ENCODE measurements at places on chromosomes 7 and 10.

DNA sequence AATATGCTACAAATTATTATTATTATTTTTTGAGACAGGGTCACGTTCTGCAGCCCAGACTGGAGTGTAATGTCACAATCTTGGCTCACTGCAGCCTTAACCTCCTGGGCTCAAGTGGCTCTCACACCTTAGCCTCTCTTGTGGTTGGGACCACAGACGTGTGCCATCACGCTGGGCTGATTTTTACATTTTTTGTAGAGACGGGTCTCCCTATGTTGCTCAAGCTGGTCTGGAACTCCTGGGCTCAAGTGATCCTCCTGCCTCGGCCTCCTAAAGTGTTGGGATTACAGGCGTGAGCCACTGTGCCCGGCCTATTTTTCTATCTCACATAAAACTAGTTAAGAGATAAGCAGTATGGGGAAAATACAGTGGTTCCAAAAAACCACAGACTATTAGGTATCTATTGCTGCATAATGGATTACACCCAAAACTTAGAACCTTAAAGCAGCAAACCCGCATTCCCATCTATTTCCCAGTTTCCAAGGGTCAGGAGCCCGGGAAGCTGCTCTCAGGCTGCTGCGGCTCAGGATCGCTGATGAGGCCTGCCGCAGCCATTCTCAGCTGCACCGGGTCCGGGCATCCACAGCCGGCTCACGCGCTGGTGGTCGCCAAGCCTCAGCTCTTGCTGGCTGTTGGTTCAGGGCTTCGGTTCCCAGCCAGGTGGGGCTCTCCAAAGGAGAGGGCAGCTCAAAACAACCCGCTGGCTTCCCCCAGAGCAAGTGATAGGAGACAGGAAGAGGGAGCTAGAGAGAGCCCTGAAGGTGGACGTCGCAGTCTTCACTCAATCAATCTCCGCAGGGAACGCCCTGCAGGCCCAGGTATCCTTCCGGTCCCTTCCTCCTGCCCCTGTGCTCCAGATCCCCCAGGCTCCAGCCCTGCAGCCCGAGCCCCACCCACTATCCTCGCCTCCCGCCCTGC lies 128.2 kb downstream of the UBE2H start:
- DNase-seq, result no peak

DNA sequence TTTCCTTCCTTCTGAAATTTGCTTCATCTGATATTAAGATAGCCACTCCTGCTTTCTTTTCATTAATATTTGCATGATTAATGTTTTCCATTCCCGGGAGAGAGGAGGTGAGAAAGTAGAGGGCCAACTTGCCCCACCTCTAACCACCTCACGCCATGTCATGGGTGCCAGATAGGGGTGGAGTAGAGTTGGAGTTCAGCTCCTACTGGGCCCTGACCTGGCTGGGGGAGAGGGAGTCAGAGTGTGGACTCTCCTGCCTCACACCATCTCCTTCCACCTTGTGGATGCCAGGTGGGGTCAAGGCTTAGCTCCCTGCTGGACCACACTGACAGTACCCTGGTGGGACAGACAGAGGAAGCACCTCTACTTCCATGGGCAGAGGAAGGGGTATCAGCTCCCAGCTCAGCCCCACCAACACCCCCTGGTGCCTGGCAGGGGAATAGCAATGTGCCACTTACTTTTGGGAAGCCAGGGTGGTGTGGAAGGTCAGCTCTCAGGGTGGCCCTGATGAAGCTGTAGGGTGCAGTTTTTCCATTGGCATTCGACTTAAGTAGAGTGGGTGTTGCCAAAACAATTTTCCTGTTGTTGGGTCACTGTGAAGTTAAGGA lies 28.0 kb downstream of the CHST12 start:
- DNase-seq, result no peak

GRCh38 chr10:73601486-73601921 lies 10.4 kb upstream of the USP54 start:
- DNase-seq, result no peak

- DNase-seq, result no peak
These were observed 297.3 kb upstream of the PRKCQ start for GRCh38 chr10:6877336-6877721.

- DNase-seq, result no peak
These were observed 137.8 kb upstream of the FAM20C start for GRCh38 chr7:54615-55014.

- no peak for DNase-seq
These were observed 98.7 kb upstream of the ADO start for GRCh38 chr10:62705789-62706188.

DNA sequence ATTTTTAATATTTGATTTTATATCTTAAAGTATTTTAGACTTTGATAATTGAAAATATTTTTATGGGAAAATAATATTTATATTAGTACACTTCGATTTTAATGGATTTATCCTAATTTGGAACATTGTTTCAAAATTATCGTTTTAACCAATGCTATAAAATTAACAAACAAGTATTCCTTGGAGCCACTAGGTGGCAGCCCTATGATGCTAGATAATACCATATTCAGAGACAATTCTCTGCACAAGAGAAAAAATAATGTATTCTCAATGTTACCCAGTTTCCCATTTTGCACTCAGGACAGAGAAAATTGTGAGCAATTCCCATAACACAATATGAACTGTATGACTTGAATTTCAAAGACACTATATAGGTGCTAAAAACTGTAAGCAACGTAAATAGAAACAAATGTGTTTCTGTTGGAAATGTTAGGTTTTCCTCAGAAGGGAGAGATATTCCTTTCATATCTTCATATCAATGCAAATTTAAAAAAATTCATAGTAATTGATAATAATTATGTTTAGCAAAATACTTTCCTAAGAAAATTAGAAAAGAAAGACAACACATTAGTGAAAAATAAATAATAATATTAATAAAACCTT lies 237.8 kb downstream of the SEMA3E start:
- DNase-seq, result no peak

DNA sequence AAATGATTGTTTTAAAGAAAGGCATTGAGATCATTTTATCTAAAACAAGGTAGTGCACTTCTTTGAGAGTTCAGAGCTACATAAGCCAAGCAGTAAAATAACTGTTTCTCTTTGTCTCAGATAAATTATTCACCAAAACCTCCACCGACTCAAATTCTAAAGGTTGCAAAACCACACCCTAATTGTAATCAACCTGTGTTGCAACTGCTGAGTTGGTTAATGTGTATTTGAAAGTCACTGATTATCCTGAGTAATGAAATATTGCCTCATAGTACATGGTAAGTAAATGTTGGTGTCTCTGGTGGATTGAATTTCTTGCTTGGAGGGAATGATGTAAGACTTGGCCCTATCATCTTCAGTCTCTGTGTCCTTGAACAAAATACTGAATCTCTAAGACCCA lies 35.9 kb upstream of the CYP2C9 start:
- no peak for DNase-seq

GRCh38 chr7:41035794-41036193 lies 667.1 kb downstream of the INHBA start:
- DNase-seq, result no peak

DNA sequence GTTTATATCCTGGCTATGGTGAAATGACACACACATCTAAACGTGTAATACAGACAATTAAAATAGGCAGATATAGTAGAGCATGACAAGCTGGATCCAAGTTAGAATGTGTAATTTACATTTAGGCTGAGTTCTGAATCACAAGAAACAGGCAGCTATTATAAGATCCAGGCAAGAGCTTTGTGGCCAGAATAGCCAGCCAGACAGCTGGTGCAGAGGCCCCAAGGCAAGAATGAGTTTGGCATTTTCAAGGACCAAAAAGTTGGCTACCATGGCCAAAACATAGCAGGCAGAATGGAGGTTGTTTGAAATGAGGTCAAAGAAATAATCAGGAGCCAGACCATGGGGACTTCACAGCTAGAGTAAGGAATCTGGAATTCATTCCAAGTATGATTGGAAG lies 281.7 kb downstream of the MTERF1 start:
- DNase-seq, result no peak

- DNase-seq, result no peak
These were observed 1.2 kb downstream of the PAX4 start for GRCh38 chr7:127616724-127617123.

GRCh38 chr10:72095195-72095594 lies 6.8 kb upstream of the SPOCK2 start:
- no peak for DNase-seq

DNA sequence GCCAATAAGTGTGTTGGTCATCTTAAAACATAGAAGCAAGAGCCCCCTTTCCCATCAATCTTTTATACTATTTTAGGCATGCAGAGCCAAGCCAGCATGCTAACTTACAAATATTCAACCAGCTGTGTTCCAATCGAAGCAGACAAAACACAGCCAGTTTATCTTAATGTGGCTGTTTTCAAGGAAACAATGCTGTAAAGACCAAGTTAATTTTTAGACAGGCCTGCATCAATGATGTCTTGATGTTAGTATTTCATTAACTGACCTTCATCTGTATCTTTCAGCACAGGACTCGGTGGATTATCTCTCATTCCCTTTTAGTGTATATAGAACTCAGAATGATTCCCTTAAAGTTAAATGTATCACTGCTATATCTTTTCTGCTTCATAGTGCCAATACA lies 262.0 kb upstream of the ZWINT start:
- no peak for DNase-seq

GRCh38 chr7:120452665-120453064 lies 179.7 kb downstream of the KCND2 start:
- DNase-seq, result no peak

DNA sequence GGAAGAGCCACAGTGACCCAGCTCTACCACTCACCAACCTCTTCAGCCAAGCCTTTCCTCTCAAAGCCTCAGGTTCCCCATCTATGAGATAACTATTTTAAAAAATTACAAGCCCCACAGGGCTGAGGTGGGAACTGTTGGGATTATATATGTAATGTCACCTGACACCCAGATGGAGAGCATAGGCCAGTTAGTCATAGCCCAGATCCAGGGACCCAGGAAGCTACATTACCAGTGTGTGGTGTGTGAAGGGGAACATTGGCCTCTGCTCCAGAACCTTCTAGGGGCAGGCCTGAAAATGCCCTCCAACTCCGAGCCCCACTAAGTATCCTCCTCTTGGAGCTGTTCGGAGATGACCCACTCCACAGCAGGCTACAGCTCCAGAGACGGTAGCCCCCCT lies 162.4 kb downstream of the NRF1 start:
- DNase-seq, result no peak

DNA sequence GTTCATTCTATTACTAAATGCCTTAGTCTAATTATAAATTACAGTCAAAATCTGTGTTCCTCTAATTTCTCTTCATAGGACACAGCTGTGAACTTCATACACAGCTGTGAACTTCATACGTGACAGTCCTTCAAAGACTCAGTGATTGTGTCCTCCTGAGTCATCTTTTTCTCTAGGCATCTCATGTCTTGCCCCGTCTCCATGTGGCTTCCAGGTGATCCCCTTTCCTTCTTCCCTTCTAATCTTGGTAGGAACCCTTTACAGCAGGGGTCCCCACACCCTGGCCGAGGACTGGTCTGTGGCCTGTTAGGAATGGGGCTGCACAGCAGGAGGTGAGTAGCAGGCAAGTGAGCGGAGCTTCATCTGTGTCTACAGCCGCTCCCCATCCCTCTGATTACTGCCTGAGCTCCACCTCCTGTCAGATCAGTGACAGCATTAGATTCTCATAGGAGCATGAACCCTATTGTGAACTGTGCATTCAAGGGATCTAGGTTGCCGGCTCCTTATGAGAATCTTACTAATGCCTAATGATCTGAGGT lies 14.0 kb upstream of the EIF5AL1 start:
- no peak for DNase-seq

DNA sequence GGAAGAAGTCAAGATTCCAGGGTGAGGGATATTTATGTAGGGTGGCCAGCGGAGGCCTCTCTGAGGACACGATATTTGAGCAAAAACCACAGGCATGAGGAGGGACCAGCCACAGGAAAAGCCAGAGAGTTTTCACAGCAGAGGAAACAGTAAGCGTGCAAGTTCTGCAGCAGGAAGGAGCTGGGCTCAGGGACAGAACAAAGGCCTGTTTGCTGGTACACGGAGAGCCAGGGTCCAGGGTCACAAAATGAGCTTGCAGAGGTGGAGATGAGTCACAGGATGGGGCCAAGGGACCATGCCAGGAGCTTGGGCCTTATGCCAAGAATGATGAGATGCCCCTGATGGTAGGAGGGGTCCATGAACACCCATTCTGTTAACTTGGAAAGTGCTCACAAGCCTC lies 283.5 kb downstream of the PLXNA4 start:
- DNase-seq, result no peak

DNA sequence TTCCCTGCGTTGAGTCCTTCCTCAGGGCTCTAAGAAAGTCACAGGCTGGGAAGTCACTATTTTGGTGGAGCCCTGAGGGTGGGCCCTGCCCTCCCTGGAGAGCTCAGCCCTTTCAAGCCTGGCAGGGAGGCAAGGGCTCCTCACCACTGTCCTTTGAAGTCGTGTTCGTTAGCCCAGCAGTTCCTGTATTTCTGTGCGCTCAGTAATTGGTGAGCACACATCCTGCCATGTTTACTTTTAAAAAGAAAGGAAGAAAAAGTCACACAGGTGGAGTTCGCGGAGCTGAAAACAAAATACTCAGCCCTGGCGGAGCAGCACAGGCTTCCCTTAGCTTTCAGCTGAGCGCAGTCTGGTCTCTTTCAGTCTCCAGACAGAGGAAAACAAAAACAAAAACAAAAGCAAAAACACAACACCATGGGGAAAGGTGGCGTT lies 37.1 kb downstream of the PRKCQ start:
- no peak for DNase-seq

- no peak for DNase-seq
These were observed 25.8 kb downstream of the BRAF start for GRCh38 chr7:140898786-140899536.

DNA sequence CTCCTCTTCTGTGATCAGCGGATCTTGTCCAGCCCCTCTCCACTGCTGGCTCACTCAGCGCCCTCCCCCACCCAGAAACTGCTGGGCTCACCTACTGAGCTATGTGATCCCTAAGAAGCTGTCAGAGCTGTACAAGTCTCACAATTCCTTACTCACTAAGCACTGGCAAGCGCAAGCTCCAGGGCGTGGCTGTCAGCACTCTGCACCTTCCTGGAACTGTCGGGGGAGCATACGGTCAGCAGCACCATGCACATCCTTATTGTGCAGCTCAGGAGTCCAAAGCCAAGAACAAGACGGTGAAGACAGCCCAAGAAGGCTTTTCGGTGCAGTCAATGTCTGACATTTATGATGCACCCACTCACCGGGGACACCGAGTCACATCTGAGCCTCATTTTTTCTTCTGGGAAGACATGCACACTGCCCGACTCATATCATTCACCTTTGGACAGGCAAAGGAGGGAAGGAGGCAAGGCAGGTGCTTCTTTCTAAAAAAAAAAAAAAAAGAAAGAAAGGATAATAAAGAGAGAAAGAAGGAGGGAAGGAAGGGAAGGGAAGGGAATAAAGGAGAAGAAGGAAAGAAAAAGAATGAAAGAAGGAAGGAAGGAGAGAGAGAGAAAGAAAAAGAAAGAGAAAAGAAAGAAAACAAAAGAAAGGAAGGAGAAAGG lies 56.3 kb downstream of the ASB13 start:
- DNase-seq, result peak; percentile 31
